LHCN-M2 (cell line): ENCODE measurements at places on chromosomes 13 and 19.

DNA sequence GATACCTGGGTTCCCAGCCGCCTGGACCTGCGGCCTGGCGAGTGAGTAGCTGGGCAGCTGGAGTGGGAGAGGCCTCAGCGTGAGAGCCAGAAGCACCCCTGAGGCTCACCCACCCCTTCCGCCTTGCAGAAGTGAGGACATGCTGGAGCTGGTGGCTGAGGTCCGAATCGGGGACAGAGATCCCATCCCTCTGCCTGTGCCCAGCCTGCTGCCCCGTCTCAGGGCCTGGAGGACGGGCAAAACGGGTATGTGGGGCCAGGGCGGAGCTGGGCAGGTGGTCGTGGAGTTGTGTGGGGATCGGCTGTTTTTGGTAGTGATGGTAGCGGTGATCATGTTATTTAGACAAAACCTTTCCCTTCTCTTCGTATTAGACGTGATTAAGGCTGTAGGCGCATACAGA lies 4.6 kb downstream of the SCAF1 start:
- no peak for DNase-seq

DNA sequence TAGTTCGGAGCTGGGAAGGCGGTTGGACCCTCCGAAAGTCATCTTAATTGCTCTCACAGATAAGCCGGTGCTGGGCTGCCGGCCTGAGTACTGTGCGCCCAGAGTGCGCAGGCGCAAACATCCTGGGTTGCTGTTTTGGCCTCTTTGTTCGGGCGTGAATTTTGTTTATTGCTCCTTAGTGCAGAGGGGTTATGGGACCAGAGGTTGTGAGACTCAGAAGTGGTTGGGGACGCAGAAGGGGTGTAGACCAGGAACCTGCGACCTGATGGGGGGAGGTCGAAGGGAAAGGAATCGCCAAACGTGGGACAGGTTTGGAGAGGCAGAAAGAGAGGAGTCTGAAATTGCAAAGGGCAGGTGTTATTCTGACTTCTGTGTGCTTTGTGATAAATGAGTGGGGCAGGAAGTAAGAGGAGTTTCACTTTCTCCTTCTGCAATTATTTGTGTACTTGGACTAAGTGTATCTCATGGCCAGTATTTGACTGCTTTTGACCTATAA lies 607 bp upstream of the ZNF566 start:
- peak; percentile 92 for DNase-seq

- peak; percentile 24 for DNase-seq
Observed at GRCh38 chr13:23160638-23161480, 19.9 kb upstream of the SGCG start.

- no peak for DNase-seq
Observed at GRCh38 chr19:16571822-16572331, 338 bp downstream of the SLC35E1 start.

GRCh38 chr19:2607712-2608601 lies 94.5 kb downstream of the GNG7 start:
- no peak for DNase-seq

DNA sequence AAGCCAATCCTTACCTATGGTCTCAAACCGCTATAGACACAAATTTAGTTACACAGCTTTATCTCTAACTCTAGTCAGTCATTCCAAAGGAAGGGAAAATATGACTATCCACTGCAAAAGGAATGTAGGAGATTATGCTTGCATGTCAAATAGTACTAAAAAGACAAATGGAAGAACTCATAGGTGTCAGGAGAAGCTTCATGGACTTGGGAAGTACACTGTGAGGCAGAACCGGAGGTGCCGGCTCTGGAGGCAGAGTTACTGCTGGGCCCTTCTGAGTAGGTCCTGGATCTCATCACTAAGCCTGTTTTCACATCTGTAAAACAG lies 97.5 kb downstream of the FOXO1 start:
- DNase-seq: no peak

GRCh38 chr19:49136771-49137171 lies 17.4 kb downstream of the PPFIA3 start:
- no peak for DNase-seq

DNA sequence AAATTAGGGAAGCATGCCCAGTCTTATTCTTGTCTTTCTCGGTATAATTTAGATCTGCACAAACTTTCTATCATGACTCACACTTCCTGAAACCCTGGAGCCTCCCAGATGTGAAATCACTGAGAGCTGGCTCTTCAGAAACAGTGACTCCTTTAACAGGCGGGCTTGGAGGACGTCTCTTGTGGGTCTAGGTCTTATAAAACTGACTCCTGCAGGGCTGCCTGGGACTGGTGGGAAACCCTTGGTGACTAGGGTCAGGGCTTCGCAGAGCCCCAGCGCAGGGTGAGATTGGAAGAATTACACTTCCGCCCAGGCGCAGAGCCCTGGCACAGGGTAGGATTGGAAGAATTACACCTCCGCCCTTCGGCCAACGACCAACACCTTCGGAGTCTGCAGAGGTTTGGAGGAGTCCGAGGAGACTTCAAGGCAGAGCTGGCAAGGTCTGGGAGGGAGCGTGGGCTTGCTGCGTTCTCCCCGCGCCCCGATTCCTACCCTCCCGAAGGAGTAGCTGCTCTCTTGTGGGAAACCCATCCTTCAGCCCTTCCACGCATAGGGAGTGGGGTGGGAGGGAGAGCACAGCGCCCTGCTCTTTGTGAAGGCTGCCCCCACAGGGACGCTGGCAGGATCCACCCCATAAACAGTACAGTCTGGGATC lies 43.4 kb upstream of the MAP3K10 start:
- peak; percentile 59 for DNase-seq

- no peak for DNase-seq
Observed at GRCh38 chr13:23722726-23723453, 152.7 kb downstream of the TNFRSF19 start.

- peak; percentile 70 for DNase-seq
Observed at GRCh38 chr13:106083620-106084350, 451.7 kb downstream of the EFNB2 start.

- no peak for DNase-seq
Observed at GRCh38 chr13:53788286-53788685, 759.7 kb downstream of the OLFM4 start.

DNA sequence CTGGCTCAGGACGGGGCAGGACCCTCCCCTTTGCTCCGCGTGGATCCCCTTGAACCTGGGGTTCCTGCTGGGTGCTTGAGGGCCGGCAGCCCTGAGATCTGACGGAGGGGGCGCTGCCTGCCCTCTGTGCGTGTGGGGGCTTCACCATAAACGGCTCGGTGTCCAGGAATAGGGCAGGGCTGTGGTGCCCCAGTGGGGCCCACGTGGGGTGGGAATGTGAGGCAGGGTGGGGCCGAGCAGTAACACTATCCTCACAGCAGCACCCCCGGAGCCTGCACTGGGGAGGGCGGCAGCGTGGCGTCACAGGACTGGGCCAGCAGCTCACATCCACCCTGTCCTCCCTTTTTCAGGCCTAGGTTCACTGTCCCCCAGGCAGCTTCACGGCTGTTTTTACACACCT lies 38.0 kb downstream of the GAS6 start:
- no peak for DNase-seq

DNA sequence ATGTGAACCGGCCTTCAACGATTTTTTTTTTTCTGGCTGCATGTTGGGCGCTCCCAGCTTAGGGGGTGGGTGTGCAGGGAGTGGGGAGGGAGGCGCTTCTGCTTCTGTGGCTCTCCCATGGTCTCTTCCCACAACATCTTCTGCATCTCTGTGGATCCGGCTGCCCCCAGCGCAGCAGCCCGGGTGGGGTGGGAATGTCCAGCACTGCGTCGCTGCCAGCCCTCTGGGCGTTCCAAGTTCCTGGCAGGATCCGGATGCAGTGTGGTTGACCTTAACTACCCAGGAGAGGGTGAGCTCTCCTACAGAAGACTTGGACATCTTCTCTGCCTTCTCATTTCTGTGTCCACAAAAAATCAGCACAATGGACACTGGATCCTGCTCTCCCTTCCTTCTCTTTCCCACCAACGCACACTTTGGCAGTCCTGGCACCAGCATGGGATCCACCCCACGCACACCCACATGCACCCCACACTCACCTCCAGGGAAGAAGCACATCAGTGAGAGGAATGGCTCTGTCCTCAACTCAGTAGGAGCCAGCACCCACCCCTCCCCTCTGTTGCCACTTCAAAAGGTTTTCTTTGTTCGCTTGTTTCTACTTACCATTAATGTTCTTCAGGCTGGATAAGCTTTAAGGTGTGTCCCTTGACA lies 177.3 kb downstream of the COL4A1 start:
- DNase-seq: no peak

GRCh38 chr13:46717275-46717674 lies 79.7 kb downstream of the ESD start:
- DNase-seq: peak; percentile 56

GRCh38 chr19:13366529-13367143 lies 139.6 kb downstream of the CACNA1A start:
- DNase-seq: peak; percentile 24

GRCh38 chr13:88153353-88153752 lies 482.2 kb downstream of the SLITRK5 start:
- DNase-seq: no peak
